Activated T-helper 2 cell treated with anti-CD3 and anti-CD28 coated beads, Interferon-gamma antibody, Interleukin-2, Interleukin-4, amounts not matched to agents 10 μg/mL and 5 μg/mL and 100 μg/mL, durations not matched to agents 14 hours and 24 hours and 36 hours (primary cell): ENCODE measurements at places on chromosomes 12 and 14. TPM values are rescaled to one million over a fixed set of nuclear protein-coding genes. Genes with fewer than 3 reads are reported as not detected.

- no peak for DNase-seq
Observed at GRCh38 chr14:84195514-84195913, 1334.4 kb upstream of the FLRT2 start.

DNA sequence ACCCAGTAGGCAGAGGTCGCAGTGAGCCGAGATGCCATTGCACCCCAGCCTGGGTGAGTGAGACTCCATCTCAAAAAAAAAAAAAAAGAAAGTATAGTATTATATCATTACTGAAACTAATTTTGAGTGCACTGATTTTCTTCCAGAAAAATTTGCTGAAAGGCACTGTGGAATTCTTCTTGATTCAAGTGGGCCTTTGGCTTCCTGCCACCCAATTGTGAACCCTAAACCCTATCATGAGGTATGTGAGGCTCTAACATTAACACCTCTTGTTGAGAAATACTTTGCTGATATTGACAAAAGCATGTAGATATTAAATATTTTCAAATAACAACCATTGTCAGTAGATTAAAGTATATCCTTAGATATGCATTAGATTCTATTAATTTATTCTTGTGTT, 211.2 kb downstream of the LRRK2 start:
- DNase-seq: no peak

- DNase-seq: no peak
Observed at GRCh38 chr12:41545761-41546160, 357.6 kb downstream of the PDZRN4 start.

- no peak for DNase-seq
Observed at GRCh38 chr12:857611-858010, 91.9 kb downstream of the RAD52 start.

GRCh38 chr12:18074001-18074400, 16.0 kb downstream of the RERGL start:
- no peak for DNase-seq

DNA sequence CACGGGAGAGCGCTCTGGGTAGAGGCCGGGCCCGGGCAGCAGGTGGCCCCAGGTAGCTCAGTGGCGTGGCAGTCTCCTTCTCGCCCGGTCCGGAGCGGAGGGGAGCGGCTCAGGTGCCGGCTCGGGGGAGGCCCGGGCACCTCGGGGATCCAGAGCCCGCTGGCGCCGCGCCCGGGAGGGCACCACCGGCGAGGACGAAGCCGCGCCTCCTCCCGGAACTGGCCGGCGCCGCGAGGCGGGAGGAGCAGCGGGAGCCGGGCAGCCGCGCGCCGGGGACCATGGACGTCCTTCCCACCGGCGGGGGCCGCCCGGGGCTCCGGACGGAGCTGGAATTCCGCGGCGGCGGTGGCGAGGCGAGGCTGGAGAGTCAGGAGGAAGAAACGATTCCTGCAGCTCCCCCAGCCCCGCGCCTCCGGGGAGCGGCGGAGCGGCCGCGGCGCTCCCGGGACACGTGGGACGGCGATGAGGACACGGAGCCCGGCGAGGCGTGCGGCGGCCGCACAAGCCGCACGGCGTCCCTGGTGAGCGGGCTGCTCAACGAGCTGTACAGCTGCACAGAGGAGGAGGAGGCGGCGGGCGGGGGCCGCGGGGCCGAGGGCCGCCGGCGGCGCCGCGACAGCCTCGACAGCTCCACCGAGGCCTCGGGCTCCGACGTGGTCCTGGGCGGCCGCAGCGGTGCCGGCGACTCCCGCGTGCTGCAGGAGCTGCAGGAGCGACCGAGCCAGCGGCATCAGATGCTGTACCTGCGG, 21.5 kb upstream of the GNS start:
- DNase-seq: no peak

GRCh38 chr14:61176686-61177085, 104.5 kb downstream of the TMEM30B start:
- DNase-seq: no peak

NUP37 gene
- 93.1 and 93.9 TPM in 2 replicates for total RNA-seq

DNA sequence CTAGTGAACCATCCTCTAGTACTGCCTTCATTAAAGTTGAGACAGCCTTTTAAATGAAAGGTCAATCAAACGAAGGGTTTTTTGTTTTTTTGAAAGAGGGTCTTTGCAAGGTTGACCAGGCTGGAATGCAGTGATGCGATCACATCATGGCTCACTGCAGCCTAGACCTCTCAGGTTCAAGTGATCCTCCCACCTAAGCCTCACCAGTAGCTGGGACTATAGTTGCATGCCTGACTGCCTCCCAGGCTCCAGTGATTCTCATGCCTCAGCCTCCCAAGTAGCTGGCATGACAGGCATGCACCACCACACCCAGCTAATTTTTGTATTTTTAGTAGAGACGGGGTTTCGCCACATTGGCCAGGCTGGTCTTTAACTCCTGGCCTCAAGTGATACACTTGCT, 114.6 kb upstream of the SINHCAF start:
- DNase-seq: no peak

- DNase-seq: no peak
Observed at GRCh38 chr14:55973285-55973800, 144.9 kb upstream of the PELI2 start.

DNA sequence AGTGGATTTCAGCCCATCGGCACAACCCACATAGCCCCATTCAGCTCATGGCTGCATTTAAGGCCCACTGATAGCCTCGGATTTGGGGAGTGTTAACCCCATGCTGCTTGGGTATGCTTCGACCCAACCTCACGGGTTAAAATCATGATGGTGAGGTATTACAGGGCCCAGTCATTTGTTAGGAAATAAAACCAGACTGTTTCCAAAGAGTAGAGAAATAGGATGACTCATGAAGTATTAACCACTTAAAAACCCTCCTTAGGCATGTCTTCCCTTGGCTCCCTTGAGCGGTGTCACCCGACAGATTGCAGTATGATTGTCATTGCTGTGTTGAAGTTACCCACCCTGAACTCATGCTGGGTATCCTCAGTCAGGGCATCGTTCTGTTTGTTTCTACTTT, 289.1 kb downstream of the CACNA1C start:
- DNase-seq: no peak

GRCh38 chr12:2335513-2335912, 282.7 kb downstream of the CACNA1C start:
- no peak for DNase-seq

CLEC4D gene
- total RNA-seq: not detected in 2 replicates
